ENCODE measurements at places on chromosomes 4 and X. TPM values are rescaled to one million over a fixed set of nuclear protein-coding genes. Genes with fewer than 3 reads are reported as not detected.

Gene LGI2
- under 0.01 TPM for total RNA-seq

Gene TSPAN7
- 3.7 TPM for total RNA-seq

Gene CCNI
- 166 TPM for total RNA-seq

Gene BANK1
- under 0.01 TPM for total RNA-seq

Gene CXCL8
- 130 TPM for total RNA-seq

Gene WDR17
- total RNA-seq = under 0.01 TPM

Gene CT45A10
- total RNA-seq = not detected

Gene MAOB
- total RNA-seq = not detected

Gene NXF3
- total RNA-seq = not detected

Gene RXFP1
- 0.09 TPM for total RNA-seq

Gene XAGE2
- not detected for total RNA-seq

Gene MAGED4
- total RNA-seq = 10.5 TPM

Gene IL3RA
- total RNA-seq = 13.1 TPM

Gene RP2
- total RNA-seq = 30.0 TPM

Gene AMOT
- total RNA-seq = 2.4 TPM

Gene MAGEC2
- not detected for total RNA-seq

Gene EXOC1L
- total RNA-seq = not detected

Gene CENPI
- total RNA-seq = 9.5 TPM

Gene NPNT
- under 0.01 TPM for total RNA-seq

Gene TLR1
- total RNA-seq = 5.4 TPM

Gene MOB1B
- total RNA-seq = 13.5 TPM

Gene TAF7L
- 0.09 TPM for total RNA-seq

Gene GPR34
- total RNA-seq = not detected

Gene CT45A1
- not detected for total RNA-seq

Gene TMSB15B
- total RNA-seq = 5.5 TPM

Gene TMPRSS11E
- not detected for total RNA-seq

Gene SCOC
- 29.5 TPM for total RNA-seq

Gene UGT2B17
- total RNA-seq = not detected
